NCI-H1417 (cell line): ENCODE measurements at places on chromosomes 2 and 18.

GRCh38 chr2:120371969-120372625 is 26.2 kb downstream of the INHBB start:
- no peak for DNase-seq

DNA sequence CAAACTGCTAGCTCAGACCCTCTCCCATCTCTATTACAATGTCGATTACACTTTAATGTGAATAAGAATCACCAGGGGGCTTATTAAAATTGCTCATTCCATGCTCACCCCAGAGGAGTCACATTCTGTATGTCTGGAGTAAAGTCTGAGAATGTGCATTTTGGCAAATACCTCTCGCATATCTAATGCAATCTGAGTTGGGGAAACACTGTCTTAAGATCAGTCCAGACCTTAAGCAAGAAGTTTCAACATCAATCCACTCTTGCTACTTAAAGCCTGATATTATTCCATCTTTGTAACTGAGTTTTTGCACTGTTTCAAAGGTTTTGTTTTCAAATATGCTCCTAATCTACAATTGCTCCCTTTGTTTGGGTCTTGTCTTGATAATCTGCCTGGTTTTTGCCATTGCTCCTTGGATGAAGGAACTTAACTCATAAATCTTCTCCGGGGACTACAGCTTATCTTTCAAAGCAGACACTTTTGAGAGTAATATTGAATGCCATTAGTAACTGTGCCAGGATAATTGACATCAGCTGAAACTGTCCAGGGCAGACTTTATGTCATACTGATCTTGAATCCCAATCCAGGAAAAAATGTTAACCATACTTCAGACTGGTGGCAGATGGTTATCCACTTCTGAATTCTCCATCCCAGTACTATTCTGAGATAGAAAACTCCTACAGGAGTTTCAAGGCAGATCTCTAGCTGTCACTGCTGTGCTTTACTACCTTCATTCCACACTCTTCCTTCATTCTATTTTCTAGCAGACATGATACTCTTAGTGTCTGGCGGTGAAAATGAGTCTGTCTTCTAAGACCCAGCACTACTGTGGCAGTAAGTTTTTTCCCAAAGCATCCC is 200.9 kb downstream of the ERBB4 start:
- DNase-seq = no peak

DNA sequence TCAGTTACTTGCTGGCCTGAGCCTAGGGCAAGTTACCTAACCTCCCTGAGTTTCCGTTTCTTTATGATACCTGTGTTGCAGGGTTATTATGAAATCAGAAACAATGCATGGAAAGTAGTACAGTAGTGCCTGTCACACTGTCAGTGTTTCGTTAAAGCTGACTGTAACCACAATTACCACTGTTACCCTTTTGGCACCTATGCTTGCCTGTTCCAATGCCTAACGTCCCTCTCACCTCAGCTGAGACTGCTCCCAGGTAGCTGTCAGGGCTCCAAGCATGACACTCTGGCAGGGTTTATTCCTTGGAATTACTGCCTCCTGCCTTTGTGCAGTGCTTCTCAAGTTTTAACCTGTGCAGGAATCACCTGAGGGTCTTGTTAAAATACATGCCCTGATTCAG is 135.2 kb upstream of the RBMS1 start:
- no peak for DNase-seq

DNA sequence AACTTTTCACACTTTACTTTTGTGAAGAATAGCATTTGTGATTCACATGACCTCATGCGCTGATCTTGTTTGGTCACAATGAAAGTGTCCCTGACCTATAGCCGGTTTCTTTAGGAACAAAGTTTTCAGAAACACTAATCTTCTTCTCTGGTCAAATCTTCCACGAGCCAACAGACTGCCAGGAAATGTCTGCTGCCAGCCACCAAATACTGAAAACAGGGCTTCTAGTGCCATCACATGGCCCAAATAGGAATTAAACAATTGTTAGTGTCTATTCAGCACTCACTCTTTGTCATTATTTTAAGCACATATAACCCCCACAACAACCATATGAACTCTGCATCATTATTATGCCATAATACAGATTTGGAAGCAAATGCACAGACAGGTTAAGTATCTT is 286.5 kb upstream of the SYT4 start:
- no peak for DNase-seq

GRCh38 chr2:191515551-191515950 is 162.4 kb upstream of the NABP1 start:
- peak; percentile 36 for DNase-seq

GRCh38 chr18:22275706-22276333 is 106.4 kb downstream of the GATA6 start:
- no peak for DNase-seq

- DNase-seq = no peak
Measured at GRCh38 chr18:7259475-7259874, 28.6 kb downstream of the LRRC30 start.

GRCh38 chr2:134410831-134411231 is 157.0 kb downstream of the MGAT5 start:
- no peak for DNase-seq

GRCh38 chr18:8351161-8351560 is 258.1 kb upstream of the RAB12 start:
- DNase-seq = no peak

- DNase-seq = no peak
Measured at GRCh38 chr2:227615906-227616305, 1.3 kb upstream of the SCYGR3 start.

DNA sequence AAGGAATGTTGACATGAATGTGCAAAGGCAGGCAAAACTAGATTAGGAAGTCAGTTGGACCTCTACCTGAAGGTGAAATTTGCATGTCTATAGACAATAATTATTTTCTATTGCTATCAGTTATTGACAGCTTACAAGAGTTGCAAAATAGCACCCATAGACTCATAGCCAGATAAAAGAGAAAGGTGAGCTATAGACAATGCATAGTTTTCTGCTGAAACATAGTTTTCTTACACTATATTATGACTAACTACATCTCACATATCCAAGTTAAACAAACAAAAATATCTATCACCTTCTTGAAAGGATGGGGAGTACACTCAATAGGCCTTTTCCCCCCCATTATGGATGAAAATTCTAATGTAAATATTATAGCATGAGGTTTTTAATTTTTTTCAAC is 305.0 kb downstream of the PTH2R start:
- DNase-seq = no peak

DNA sequence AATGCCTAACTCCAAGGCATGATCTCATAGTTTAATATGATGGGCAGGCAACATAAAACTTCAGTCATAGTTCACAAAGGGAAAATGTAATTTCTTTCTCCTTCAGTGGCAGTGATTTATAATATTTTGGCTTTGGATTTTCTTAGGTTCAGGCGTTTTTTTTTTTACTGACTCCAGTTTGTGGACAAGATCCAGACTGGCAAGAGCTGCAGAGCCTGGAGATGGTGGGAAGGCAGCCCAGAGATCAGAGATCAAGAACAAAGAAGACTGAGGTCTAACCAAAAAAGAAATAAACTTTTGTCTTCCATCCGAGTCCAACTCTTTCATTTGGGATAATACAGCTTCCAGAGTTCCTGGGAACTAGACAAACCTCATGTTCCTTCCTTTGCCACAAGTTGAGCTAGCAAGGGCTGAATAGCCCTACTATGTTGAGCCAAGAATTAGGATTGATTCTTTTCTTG is 215.3 kb upstream of the SETBP1 start:
- DNase-seq = no peak

DNA sequence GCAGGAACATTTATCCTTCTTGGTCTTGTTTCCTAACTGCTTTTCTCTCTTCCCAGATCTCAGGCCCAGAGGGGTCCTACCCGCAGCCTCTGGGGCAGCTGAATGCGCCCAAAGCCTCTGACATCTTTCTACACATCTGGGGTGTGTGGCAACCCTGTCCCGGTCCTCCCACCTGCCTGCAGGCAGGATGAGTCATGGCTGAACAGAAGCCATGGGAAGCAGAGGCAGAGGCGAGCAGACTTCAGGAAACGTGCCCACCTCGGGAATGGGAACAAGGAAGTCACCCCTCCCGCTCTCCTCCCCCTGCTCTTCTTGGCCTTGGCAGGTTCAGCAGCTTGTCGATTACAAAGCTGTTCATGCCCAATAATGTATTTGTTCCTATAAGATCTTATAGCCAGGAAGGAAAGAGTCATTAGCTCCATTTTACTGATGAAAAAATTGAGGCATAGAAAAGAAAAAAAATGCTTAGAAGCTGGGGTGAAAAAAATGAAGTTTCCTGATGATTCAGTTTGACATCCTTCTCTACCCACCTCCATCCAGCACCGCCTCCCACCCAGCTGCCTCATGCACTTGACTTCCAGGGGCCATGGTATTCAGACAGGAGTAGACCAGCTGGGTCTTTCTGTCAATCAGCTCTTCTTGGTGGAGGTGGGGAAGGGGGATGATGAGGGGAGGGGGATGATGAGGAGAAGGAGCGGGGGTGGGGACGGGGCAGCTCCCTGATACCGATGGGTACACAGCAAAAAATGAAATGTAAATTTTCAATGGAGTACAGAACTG is 10.4 kb upstream of the KCNF1 start:
- DNase-seq = peak; percentile 62

- DNase-seq = no peak
Measured at GRCh38 chr2:70991142-70991541, 3.5 kb downstream of the TEX261 start.

DNA sequence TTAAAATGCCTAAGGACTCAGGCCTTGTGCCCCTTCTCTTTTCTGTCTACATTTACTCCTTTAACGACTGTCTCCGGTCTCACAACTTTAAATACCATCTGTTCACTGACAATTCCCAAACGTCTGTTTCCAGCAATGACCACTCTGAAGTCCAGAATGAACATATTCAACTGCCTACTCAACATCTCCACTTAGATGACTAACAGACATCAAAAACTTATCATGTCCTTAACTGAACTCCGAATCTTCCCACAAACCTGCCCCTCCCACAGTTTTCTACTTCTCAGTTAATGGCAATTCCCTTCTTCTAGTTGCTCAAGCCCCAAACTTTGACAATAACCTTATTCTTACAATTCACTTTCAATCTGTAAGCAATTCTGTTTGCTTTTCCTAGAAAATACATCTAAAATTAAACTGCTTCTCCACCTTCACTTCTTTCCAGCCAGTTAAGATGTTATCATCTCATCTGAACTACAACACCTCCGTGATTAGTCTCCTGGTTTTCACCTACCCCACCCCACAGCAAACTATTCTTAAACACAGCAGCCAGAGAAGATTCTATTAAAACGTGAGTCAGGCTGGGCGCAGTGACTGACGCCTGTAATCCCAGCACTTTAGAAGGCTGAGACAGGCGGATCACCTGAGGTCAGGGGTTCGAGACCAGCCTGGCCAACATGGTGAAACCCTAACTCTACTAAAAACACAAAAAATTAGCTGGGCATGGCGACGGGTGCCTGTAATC is 2.8 kb downstream of the C1D start:
- no peak for DNase-seq

GRCh38 chr2:44170311-44170717 is 1.6 kb downstream of the PPM1B start:
- DNase-seq = peak; percentile 33

- DNase-seq = peak; percentile 15
Measured at GRCh38 chr2:14896330-14897030, 264.0 kb downstream of the LRATD1 start.

DNA sequence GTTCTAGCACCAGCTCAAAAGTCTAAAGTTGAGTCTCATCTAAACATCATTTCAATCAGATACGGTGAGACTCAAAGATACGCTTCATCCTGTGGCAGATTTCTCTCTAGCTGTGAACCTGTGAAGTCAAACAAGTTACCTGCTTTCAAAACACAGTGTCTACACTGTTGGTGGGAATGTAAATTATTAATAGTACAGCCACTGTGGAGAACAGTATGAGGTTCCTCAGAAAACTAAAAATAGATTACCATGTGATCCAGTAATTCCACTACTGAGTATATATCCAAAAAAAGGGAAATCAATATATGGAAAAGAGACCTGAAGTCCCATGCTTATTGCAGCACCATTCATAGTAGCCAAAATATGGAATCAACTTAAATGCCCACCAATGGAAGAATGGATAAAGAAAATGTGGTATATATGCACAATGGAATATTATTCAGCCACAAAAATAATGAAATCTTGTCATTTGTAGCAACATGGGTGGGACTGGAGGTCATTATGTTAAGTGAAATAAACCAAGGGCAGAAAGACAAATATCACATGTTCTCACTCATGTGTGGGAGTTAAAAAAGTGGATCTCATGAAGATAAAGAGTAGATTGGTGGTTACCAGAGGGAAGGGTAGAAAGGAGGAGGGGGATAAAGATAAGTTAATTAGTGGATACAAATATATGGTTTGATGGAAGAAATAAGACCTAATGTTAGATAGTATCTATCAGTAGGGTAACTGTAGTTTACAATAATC is 11.7 kb downstream of the UBR3 start:
- DNase-seq = no peak

DNA sequence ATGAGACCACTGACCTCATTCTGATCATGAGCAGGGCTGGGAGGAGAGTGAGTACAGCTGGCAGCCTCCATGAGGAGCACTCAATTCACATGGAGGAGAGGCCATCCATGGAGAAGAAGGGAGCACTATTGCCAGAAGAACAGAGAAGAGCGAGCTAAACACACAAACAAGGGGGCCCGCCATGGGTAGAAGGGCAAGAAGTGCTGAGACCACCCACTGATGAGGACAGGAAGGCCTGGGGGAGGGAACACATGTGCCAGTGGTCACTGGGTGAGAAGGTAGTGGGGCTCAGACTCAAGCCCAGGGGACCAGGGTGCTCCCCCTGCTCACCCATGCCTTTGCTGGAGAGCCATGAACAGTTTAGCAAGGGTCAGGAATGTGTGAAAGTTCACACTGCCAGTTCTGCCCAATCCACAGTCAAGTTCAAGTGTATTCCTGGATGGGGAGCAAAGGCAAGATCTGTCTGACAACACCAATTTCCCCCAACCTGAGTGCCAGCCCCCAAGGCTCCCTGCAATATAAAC is 57.7 kb downstream of the TTC32 start:
- no peak for DNase-seq

- DNase-seq = peak; percentile 64
Measured at GRCh38 chr2:39679805-39680204, 14.1 kb downstream of the TMEM178A start.

DNA sequence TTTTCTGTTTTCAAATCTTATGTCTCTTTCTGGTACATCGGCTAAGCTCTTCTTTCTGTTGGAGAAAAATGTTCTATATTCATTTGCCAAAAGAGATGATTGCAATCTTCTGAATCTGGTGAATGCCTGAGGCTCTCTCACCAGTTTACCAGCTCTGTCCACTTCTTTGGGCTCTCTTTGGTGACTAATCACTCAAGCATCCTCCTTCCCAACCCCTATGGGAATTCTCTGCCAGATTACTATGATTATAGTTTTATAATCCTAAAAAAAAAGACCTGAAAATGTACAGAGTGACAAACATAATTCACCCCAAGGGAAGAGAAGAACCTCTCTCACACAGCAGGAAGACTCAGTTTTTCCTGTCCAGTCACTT is 187.3 kb downstream of the CAMKMT start:
- DNase-seq = no peak

DNA sequence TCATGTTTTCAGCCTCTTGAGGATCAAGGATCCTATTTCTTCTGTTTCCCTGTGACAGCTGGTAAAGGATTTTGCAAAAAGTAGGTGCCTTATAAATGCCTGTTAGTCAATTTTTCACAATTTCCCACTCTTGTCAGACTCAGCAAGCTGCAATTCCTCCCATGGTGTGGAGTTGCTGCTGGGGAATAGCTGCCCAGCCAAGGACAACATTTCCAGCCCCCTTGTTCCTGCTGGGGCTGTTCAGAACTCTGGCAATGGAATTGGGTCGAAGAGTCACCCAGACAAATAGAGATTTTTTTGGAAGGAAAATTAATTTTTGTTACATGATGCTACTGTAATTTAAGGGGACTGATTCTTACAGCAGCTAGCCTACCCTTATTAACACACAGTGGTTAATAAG is 43.7 kb downstream of the FSHR start:
- no peak for DNase-seq
